Activated CD4-positive, alpha-beta T cell treated with anti-CD3 and anti-CD28 coated beads for 1 hour (primary cell): ENCODE measurements at places on chromosomes 7 and 10.

DNA sequence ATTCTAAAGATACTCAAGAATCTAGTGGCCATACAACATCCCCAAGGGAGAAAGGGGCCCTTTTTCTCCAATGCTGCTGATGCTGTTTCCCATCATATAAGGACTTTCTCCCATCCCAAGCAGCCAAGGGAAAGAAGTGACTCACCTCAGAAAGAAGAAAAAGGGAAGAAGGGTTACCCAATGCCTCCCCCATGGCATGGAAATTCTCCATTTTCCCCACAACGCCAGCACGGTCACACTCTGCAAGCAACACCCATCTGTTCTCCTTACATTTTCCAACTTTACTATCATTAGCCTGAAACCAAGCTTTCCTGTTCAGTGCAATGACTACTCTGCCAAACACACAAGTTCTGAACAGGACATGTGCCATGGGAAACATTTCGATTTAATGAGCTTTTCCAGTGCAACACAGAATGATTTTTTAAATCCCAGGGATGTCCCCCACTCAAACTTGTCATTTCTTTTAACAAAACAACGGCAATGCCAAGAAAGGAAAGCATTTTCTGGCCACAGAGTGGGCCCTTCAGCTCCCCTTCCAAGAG is 67.9 kb downstream of the PTPRN2 start:
- no peak for DNase-seq

DNA sequence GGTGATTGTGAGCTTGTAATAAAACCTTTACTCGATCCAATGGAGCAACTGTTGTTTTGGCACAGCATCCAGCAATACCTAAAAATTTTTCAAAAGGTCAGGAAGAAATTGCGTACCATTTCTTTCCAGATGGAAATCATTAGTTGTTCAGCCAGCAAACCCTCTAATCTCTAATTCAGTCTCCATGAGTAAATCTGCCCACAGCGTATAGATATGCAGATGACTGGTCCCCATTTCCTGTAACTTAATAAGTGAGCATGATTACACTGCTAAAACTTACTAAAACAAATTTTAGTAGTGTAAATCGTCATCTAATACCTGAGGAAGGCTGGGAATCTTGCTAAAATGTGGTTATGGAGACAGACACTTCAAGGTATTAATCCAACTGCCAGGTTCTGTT is 10.6 kb downstream of the SLC25A16 start:
- no peak for DNase-seq

DNA sequence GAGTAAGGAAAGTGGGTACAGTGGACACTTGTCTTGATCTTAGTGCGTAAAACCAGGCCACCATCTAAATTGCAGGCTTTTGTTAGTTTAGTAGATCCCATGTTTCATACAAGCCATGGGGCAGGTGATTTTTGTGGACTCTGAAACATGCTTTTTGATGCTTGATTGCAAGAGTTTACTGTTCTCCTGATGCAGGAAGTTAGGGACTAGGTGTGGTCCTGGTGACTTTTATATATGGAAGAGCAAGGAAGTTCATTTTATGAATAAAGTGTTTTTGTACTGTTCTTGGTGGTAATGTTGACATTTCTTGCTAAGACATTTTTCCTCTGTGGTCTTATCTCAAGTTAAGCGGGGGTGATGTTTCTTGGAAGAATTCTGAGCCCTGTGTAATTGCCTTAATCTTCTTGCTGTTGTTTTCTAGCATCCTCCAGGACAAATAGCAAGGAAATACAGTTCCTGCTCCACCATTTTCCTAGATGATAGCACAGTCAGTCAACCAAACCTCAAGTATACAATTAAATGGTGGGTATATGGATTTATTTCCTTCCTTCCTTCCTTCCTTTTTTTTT is 89.0 kb upstream of the GJD4 start:
- no peak for DNase-seq

DNA sequence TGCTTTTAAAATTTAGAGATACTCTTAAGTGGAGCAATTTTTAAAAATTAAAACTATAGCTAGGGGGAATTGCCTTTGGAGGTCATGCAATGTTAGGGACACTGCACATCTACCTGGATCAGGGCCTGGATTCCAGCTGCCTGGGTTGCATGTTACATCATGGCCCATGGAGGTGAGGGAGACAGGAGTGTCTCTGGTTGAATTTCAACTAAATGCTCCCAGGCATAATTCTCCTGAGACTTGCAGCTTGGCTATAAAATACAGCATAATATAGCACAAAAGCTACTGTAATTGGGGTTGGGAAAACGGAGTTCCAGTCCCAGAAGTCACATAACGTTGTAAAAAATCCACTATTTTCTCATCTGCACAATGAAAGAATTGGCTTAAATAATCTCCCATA is 782.5 kb downstream of the LRMDA start:
- no peak for DNase-seq

DNA sequence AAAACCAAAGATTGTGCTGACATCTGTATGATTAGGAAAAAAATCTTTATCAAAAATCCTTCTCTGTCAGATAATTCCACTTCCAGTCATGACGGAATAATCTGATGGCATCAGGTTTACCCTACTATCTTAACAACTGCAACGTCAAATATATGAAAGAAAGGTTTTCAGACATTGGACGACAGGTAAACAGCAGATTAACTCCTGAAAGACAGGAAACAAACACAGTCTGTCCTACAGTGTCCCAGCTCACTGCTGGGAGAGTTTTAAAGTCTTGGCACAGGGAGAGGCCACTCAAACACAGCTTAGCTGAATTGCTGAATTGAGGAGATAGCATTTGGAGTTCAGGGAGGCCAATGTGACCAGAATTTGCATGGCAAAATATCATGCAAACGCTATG is 186.3 kb upstream of the KCTD7 start:
- no peak for DNase-seq

GRCh38 chr10:15140698-15141097 is 27.8 kb downstream of the NMT2 start:
- DNase-seq, result no peak

- no peak for DNase-seq
Observed at GRCh38 chr10:75395066-75395931, 6.3 kb downstream of the ZNF503 start.

- no peak for DNase-seq
Observed at GRCh38 chr7:31043051-31043471, 9.0 kb upstream of the ADCYAP1R1 start.

DNA sequence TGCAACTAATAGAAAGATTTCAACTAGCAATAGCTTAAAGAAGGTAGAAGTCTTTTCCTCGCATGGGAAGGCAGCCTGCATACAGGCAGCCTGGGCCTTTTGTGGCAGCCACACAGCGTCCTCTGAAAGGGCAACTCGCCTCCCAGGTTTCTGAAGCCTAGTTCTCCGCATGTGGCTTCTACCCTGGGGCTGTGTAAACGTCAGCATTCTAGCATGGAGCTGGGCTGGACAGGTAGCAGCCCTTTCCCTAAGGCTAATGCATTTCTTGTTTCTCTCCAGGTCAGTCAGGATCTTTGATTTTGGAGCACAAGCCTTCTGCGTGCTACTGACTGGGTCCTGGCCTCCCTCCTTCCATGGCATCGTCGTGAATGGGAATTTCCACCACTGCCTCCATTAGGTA is 23.8 kb upstream of the SEC61G start:
- no peak for DNase-seq

GRCh38 chr10:84302223-84302622 is 26.2 kb upstream of the CCSER2 start:
- DNase-seq, result no peak
